HFF-Myc (cell line): ENCODE measurements at places on chromosomes 16 and 17.

GRCh38 chr17:74759243-74759801, 10.9 kb downstream of the NHERF1 start:
- DNase-seq, result no peak

- no peak for DNase-seq
Measured at GRCh38 chr16:27691721-27692120, 141.8 kb downstream of the KATNIP start.

GRCh38 chr17:41264599-41264998, 579 bp upstream of the KRTAP9-6 start:
- no peak for DNase-seq

DNA sequence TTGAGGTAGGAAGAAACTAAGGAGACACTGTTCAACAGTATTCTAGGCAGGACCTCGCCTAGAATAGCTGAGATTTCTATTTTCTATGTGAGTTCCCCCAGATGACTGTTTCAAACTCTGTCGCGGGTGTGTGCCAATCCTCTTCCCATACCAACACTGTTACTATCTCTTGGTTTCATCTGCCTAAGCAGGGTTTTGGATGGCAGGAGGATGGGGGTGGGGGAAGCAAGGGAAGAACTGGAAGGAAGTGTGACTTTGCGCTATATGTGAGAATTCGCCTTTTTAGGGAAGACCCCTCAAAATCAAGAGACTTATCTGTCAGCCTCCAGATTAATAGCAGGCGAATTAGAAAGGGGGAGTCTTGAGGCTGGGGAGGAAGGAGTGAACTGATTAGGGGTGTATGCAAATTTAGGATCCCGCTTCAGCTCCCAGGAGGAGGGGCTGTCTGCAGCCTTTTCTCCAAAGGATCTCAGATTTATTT, 521 bp upstream of the G6PC3 start:
- no peak for DNase-seq

DNA sequence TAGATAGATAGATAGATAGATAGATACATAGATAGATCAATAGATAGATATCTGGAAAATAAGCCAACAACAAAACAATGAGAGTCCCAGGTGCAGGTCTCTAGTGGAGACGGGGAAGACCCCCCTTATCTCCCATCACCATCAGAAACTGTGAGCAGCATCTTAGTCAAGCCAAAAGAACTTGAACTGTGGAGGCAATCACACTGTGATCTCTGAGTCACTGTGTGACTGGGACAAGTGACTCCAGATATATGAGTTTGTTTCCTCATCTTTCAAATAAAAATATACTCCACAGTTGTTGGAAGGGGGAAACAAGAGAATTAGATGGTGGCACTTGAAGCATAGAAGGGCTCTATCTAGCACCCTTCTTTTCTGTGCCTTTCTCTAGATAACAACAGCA, 42.1 kb downstream of the NOG start:
- no peak for DNase-seq

DNA sequence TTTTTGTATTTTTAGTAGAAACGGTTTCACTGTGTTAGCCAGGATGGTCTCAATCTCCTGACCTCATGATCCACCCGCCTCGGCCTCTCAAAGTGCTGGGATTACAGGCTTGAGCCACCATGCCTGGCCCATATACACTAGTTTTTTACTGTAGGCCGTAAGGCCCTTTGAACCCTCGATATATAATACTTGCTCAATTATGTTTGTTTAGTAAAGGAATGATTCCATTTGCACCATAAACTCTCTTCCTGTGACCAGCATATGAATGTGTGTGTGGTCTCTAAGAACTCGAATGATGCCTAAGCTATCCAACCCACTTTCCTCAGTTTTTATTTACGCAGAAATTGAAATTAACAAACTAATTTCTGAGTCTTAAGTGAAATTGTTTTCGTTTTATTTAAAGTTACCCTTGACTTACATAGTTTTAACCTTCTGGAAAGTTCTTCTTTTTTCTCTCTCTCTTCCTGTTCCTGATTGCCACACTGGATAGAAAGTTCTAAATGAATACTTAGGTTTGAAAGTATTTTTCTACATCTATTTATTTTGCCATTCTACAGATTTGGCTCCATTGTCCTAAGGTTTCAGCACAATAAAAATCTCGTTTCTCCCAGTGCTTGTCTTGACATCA, 37.9 kb downstream of the PIGL start:
- DNase-seq, result no peak

DNA sequence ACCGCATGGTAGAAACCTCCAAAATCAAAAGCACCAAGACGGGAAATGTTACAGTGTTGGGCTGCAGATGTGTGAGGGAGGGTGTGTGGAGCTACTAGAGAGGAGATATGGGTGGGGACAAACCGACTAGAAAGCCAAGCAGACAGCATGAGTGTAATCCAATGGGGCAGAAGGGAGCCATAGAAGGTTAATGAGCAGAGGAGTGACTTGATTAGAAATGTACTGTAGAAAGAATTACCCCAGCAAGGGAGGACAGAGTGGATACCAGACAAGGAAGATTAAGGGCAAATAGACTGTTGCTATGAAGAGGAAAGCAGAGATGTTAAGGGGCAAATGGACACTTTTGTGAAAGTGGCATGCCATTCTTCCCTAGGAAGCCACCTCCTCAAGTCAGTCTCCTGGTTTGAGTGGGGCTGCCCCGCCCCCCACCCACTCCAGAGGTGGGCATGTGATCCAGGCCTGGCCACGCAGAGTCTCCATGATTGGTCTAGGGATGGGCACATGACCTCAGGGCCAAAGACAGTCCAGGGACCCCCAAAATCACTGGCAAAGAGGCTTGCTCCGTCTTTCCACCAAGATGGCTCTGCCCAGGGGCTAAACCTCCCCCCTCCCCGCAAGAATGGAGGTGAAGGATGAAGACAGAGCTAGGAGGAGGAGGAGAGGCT, 4.3 kb downstream of the COTL1 start:
- no peak for DNase-seq

- no peak for DNase-seq
Measured at GRCh38 chr17:38798614-38799500, 499 bp downstream of the PIP4K2B start.

GRCh38 chr17:60332574-60332973, 59.4 kb downstream of the USP32 start:
- no peak for DNase-seq

GRCh38 chr16:66512272-66513110, 37.4 kb downstream of the TK2 start:
- DNase-seq, result no peak

- DNase-seq, result no peak
Measured at GRCh38 chr16:2032285-2033056, 5.8 kb downstream of the NHERF2 start.

GRCh38 chr17:3972931-3973330, 8.7 kb upstream of the ATP2A3 start:
- DNase-seq, result no peak

DNA sequence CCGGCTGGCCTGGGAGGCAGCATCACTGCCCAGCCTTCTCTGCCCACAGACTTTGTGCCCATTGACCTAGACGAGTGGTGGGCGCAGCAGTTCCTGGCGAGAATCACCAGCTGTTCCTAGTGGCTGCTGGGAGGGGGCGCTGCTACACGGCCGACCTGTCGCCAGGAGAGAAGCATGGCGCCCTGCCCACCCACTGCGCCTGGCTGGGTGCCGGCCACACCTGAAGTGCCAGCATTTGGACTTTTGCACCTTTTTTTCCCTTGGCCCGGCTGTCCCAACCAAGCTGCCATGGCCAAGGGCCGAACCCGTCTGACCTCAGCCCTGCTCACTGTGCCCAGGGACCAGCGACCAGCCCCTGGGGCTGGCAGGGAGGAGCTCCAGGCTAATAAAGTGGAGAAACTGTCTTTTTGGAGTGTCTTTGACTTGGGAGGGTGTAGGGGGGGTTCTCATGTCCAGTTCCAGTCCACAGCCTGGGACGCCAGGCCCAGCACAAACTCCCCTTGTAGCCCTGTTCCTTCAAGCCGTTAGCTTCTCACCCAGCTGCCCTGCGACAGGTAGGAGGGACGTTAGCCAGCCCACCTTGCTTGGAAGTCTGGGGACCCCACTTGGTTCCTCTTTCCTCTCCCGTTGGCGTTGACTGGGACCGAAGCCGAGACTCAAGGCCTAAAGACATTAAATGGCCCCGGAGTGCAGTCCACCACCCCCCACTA, 939 bp upstream of the WDR90 start:
- DNase-seq, result no peak

DNA sequence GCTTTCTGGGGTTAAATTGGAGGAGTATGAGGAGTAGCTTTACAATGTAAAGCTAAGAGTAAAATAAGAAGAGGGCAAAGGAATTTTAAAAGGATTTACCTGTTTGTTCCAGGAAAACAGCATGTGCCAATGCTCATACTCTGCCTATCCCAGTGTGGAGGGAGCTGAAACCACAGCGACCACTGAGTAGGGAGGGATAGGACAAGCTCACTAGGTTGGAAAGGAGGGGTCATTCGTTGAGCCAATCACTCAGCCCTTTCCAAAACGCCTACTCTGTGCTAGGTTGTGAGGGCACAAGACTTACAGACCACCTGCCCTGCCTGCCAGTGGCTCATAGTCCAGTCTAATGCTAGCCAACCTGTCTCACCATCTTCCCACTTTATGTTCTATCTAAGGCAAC, 1.1 kb upstream of the DNAJC7 start:
- no peak for DNase-seq
